ENCODE measurements at places on chromosomes 3 and 15. TPM values are rescaled to one million over a fixed set of nuclear protein-coding genes. Genes with fewer than 3 reads are reported as not detected.

SLC6A6 gene
- 44.2 TPM for total RNA-seq

CSTA gene
- total RNA-seq = not detected

CORO2B gene
- not detected for total RNA-seq

AMOTL2 gene
- not detected for total RNA-seq

LMAN1L gene
- not detected for total RNA-seq

PRSS50 gene
- not detected for total RNA-seq

AGTR1 gene
- not detected for total RNA-seq

FGD5 gene
- not detected for total RNA-seq

LDHAL6B gene
- not detected for total RNA-seq

REC114 gene
- not detected for total RNA-seq

SCAMP5 gene
- 1.2 TPM for total RNA-seq

BFSP2 gene
- total RNA-seq = not detected

GREM1 gene
- total RNA-seq = not detected

C3orf20 gene
- not detected for total RNA-seq

DAZL gene
- total RNA-seq = 0.08 TPM

EBLN2 gene
- total RNA-seq = 3.9 TPM

HTR3E gene
- not detected for total RNA-seq

RPL32 gene
- total RNA-seq = 2,744 TPM
